ENCODE measurements at places on chromosomes 2 and 18.

DNA sequence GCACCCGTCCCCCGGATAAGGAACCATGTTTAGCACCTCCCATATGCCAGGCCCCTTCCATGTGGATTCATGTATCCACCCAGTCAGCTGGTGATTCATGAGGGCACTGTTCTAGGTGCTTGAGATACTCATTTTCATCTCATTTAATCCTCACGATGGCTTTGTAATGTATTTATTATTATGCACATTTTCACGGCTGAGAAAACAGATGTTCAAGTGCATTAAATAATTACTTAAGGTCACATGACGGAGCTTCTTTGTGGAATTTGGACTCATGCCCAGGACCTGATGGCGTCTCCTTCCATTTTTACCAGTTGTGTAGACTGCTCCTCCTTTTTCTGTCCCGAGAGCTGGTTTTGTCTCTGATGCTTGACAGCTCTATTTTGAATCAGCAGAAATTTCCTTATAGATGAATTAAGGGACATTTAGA is 72.2 kb upstream of the RBM44 start:
- peak; percentile 85 for DNase-seq

GRCh38 chr2:72077702-72078169 is 69.9 kb downstream of the CYP26B1 start:
- DNase-seq = no peak

GRCh38 chr2:199646439-199646838 is 188.7 kb upstream of the SATB2 start:
- DNase-seq = no peak

DNA sequence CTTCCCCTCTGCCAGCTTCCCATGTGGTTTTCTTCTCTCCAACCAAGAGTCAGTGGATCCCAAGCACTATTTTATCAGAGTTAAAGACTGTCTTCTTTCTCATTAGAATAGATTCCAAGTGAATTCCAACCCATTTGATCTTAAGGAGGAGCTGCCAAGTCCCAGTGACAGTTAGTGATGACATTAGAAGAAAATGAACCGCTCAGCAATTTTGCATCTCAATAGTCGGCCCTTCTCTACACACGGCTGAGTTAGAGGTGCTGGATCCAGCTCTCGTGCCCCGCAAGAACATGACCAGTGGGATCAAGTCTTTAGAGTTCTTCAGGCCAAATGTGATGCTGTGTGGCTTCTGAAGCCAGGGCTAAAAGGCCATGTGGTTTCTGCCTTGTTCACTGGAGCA is 132.6 kb downstream of the SH3BP4 start:
- no peak for DNase-seq

GRCh38 chr2:96811917-96812316 is 4.2 kb upstream of the CNNM3 start:
- DNase-seq = peak; percentile 50

DNA sequence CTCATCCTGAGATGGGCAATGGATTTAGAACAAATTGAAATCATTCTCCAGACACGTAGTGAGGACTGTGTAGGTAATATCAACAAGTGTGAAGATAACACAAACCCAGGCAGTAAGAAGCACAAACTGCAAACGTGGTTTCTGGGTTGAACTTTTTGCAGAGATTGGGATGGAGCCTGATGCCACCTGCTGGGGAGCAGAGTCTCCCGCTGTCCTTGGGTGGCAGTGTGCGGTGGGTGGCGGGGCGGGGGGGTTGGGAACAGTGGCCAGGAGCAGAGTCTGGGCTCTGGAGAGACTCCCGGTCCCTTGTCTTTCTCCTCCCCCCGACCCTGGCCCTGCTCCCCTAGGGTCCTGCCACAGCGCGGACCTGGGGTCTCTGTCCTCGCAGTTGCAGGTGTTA is 19.5 kb downstream of the TRAF3IP1 start:
- DNase-seq = no peak

DNA sequence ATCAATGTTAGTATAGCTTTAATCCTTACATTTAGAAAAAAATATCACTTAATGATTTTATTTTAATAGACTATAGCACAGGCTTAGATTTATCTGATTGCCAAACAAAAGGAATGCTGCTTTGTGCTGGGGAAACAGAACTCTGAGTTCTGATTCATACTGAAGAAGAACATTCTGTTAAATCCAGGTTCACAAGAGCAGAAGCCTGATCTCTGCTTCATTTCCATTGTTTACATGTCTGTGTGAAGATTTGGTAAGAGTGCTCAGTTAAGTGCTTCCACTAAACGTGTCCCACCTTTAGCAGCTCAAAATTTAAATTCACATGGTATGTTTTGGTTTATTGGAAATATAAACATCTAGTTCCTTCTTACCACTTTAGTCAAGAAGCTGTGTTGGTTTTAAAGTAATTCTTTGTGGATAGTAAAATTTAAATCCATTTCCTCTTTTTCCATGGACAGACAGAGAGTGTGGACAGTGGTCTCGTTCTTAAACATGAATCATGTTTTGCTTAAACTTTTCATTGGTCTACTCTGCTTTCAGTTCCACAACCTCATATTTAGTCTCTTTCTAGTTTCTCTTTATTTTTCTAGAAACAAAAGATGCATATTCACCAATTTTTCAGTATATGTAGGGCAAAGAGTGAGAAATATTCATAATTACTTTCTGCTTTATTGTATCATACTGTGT is 59.1 kb downstream of the NYAP2 start:
- DNase-seq = no peak

GRCh38 chr18:8689517-8689916 is 15.8 kb upstream of the MTCL1 start:
- DNase-seq = no peak

GRCh38 chr2:159090514-159091201 is 122.2 kb downstream of the TANC1 start:
- DNase-seq = peak; percentile 83

DNA sequence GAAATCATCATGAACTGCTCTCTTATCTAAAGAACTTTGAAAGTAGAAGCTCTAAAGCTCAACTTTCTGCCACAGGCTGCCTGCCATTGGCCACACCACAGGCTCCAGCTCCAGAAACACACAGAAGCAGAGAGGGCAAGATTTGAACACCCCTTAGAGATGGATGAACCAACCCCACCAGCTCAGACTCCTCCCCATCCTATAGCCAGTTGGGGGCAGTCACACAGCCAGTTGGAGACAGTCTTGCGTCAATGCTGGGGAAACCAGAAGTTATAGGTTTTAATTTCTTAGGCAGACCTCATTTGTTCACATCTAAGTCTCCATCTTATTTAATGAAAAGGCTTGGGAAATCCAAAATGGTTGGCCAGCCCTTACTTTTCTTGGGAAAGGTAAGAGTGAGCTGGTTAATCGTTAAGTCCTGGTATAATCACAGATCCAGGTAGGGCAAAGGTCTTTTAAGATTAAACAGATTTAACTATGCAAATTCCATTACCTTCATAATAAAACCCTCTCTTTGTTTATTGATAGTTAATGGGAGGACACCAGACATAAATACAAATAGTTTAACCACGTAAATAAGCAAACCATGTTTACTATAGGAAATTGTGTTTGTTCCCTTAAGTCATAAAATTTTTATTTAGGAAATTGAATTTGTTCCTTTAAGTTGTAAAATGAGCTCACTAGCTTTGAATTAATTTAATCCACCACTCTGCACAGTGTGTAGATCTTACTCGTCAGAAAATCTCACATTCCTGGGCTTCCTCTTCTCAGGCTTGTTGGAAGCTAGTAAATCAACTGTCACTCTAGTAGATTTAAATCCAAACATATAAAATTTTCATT is 28.0 kb downstream of the MRO start:
- DNase-seq = no peak

DNA sequence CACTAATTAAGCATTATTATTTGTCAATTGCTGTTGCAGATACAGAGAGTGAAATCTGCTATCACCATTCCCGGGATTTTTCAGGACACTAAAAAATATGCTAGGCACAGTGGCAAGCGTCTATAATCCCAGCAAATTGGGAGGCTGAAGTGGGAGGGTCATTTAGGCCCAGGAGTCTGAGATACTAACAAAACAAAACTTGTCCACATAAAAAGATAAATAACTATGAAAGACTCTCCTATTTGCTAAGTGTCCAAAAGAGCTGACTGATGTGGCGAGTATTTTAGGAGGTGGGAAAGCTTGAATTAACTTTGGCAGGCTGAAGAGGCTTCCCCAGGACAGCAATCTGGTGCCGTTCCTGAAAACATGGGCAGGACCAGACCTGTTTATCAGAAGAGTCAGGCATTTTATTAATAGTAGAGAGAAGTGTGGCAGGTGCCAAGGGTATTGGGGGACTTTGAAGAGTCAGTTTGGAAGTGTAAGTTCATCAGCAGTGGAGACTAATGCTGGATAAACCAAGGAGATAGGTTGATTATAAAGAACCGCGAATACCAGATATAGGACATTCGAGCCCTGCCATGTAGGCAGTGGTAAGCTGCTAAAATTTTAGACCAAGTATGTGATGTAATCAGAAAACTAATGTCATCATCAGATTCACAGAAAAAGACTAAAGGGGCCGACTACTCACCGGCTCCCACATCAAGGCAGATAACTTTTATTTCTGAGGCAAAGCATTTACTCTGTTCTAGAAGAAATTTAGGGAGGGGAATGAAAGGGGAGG is 201.8 kb downstream of the EPHA4 start:
- no peak for DNase-seq

GRCh38 chr2:189549449-189549832 is 31.1 kb downstream of the SLC40A1 start:
- DNase-seq = peak; percentile 15

- DNase-seq = peak; percentile 89
Observed at GRCh38 chr2:204665207-204665606, 119.9 kb downstream of the PARD3B start.

GRCh38 chr2:145631561-145631960 is 1111.6 kb upstream of the ZEB2 start:
- peak; percentile 40 for DNase-seq

DNA sequence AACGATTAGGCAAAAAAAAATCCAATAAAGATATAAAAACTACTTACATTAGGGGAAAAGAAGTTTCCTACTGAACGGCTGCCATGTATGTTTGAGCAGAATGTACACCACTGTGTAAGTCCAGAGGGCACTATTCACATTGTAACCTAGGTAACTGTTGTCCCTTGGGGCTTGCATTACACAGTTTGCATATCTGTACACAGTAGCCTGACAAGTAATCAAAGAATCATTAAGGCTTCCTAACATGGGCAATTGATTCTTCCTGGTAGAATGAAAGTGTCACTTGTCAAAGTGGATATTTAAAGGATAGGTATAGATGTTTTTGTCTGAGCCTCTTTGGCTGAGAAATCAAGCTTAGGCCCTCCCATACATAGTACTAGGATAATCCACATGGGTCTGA is 39.1 kb downstream of the PLEK start:
- DNase-seq = no peak

- DNase-seq = no peak
Observed at GRCh38 chr2:86617738-86618137, 5.9 kb downstream of the RNF103 start.

GRCh38 chr18:47150824-47151366 is 595 bp upstream of the HDHD2 start:
- DNase-seq = no peak

DNA sequence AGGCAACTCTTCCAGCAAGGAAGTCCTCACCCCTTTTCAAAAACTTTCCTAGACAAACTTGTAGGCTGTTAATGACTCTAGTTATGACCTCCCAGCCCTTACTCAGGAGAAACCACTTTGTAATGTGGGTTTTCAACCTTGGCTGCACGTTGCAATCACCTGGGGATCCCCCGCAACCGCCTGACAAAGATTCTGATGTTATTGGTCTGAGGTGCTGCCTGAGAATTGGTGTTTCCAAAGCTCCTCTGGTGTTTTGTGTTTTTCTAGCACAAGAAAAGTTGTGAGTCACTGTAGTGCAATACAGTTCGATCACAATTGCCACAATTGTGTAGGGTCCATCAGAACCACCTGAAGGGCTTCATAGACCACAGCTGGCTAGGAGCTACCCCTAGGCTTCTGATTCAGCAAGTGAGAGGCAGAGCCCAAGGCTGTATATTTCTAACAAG is 121.6 kb downstream of the SP100 start:
- no peak for DNase-seq

DNA sequence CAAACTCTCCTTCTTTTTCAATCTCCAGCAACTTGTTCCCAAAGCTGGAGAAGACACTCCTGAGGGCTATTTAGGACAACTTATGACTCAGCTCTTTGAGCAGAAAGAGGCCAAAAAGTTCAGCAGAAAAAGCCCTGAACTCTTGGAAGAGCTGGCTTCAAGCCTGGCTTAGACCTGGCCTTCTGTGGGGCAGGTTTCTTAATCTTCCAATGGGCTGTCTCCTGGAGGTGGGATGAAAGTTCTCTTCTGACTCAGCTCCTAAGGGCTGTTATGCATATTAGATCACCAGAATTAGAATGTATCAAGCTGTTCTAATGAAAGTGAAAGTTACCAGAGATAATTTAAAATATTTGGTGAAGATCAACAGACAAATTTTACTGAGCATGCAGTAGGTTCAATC is 129.4 kb downstream of the RAD51AP2 start:
- DNase-seq = peak; percentile 19

- no peak for DNase-seq
Observed at GRCh38 chr2:233059797-233060500, at the start of gene INPP5D. Gene INPP5D (plus strand): TSS chr2:233060342. CDS start chr2:233060479, 137 bp downstream.

- peak; percentile 18 for DNase-seq
Observed at GRCh38 chr2:169526451-169526850, 16.9 kb downstream of the KLHL41 start.

GRCh38 chr2:222572264-222572721 is 83.6 kb downstream of the FARSB start:
- no peak for DNase-seq

DNA sequence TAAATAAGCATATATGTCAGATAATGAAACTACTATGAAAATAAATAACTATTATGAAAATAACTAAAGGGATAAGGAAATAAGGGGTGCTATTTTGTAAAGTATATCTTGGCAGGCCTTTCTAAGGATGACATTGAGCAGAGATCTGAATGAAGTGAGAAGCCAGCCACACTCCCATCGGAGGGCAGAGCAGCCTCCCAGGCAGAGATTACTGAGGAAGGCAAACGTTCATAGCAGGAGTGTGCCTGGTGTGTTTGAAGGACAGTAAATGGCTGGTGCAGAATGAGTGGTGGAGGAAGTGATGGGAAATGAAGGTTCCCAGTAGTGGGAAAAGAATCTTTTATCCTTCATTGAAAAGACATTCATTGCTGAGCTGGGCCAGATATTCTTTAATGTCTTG is 62.5 kb downstream of the SPHKAP start:
- no peak for DNase-seq

DNA sequence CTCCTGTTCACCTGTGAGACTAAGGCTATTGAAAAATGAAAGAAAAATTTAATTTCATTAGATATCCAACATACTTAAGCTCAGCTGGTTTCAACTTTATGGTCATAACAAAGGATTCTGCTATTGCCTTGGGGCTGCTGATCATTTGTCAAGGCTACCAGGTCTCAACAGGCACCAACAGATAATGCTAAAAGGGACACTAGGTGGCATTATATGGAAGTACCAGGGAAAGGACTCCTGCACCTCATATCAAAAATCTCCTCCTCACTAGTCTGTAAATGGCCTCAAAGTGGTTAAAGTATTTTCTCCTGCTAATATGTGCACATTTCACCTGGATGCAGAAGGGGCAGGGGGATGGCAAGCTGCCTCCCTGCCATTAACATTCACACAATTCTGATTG is 167.9 kb upstream of the REG3A start:
- no peak for DNase-seq

- no peak for DNase-seq
Observed at GRCh38 chr2:235688511-235689426, 194.9 kb downstream of the AGAP1 start.
